Activated CD4-positive, alpha-beta T cell treated with anti-CD3 and anti-CD28 coated beads, Interleukin-2, amount 50 U/mL, for 16 hours (primary cell): ENCODE measurements at places on chromosomes 2 and 18.

DNA sequence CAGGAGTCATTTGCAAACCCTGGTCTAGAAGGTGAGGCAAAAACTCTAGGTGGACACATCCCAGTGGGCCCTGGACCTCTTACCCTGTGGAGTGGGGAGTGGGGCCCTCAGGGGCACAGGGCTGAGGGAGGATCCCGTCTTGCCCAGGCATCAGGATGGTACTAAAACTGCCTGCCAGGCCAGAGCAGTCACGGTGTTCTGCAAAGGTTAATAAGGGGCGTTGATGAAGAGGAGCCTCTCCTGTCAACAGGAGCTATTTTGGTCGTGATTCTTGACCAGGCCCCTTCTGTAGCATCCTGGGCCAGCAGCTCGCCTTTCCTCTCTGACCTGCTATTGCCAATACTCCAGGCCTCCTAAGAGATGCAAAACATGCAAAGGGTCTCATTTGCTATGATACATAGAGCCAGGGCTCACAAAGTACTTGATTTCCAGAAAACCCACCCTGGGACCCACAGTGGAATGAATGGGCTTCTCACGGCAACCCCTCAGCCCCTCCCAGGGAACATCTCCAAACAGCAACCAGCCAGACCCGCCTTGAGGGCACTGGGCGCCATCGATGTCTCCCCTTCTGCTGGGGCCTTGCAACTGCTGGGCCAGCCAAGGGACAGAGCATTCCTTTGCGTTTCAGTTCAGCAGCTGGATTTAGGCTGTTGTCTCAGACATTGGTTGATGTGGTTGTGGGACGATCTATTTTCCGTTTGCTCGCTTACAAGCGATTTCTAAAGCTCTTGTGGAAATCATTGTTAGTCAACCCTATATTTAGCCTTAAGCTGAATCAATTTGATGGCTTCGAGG lies 111.1 kb downstream of the PDCL3 start:
- no peak for DNase-seq

- DNase-seq = no peak
Measured at GRCh38 chr2:10307561-10308156, 5.0 kb downstream of the HPCAL1 start.

DNA sequence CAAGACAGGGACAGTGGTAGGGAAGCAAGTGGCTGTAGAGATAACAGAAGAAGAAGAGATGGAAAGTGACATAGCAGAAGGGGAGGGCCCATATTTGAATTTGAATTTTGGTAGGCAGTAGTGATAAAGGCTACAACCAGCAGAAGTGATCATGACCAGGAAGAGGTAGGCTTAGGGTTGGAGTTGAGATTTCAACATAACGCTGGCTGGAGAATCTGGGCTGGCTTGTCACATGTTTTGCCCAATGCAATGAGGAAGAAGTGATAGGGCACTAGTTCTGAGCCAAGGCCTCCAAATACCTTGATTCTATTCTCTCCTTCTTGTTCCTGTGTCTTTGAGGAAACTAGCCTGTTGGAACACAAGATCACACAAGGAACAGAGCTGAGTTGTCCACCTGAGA lies 69.4 kb downstream of the SCG2 start:
- no peak for DNase-seq

- no peak for DNase-seq
Measured at GRCh38 chr2:18836436-18836835, 247.1 kb upstream of the NT5C1B start.

GRCh38 chr2:160207271-160207670 lies 7.2 kb upstream of the ITGB6 start:
- no peak for DNase-seq

GRCh38 chr2:238263204-238264071 lies 23.6 kb upstream of the HES6 start:
- DNase-seq = peak; percentile 77

DNA sequence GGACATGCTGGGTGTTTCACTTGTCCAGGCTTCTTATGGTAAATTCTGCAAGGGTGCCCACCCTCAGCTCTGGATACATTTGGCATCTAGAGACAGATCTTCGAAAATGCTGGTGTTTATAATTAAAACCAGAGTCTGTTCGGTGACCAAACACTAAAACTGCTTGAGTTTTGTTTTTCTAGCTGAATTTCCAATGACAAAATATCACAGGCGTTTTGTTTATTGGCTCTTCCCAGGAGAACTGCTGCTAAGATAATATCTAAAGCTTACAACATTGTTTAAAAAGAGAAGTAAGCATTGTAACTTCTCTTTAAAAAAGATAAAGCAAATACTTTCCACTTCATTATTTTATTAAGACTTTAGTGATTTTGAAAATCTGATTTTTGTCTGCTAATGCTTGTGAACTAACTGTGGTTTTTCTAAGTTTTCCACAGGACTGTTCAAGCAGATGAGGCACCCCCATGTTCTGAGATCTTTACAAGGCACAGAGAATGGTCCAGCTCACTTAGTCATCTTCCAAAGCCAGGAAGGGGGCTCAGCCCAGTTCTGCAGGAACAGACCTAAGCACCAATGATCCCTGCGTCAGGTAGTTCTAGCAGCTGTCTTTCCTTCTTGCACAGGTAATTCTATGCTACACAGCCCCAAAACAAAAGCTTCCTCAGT lies 94.8 kb upstream of the LTBP1 start:
- no peak for DNase-seq

GRCh38 chr2:59449274-59449673 lies 1104.2 kb downstream of the BCL11A start:
- DNase-seq = no peak

DNA sequence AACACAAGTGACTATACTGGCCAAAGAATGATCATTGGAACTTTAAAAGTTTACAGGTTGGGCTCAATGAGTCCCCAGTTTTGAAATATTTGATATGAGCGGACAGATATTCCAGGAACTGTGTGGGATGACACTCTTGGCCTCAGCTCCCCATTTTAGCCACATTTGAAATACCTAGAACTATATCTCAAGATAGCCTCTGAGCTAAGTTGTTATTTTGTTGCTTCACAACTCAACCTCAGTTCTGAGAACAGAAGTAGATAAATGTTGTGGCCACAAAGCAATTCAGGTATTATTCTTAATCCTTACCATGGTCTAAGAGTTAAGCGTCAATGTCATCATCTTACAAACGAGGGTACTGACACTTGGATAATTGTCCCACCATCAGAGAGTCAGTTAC lies 172.2 kb upstream of the SETBP1 start:
- peak; percentile 1 for DNase-seq

GRCh38 chr2:168961450-168962229 lies 60.5 kb downstream of the G6PC2 start:
- peak; percentile 71 for DNase-seq

- DNase-seq = no peak
Measured at GRCh38 chr2:21217442-21217841, 93.7 kb downstream of the TDRD15 start.

GRCh38 chr2:919672-920071 lies 31.0 kb upstream of the SNTG2 start:
- DNase-seq = no peak

DNA sequence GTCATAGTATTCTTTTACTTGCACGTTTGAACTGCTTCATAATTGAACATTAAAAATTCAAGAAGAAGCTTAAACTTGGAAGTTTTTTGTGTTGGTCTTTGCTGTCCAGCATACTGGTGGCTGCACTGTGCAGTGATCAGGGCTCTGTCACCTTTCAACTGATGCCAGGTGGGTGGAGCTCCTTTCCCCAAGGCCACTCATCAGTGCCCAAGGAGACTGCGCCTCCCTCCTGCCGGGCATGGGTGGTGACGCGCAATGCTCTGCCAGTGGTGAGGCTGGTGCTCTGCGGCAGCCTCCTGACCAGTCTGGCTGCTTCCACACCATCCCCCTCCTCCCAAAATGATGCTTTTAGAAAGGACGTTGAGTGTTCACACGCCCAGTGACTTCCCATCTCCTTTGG lies 16.0 kb upstream of the LDLRAD4 start:
- DNase-seq = no peak

DNA sequence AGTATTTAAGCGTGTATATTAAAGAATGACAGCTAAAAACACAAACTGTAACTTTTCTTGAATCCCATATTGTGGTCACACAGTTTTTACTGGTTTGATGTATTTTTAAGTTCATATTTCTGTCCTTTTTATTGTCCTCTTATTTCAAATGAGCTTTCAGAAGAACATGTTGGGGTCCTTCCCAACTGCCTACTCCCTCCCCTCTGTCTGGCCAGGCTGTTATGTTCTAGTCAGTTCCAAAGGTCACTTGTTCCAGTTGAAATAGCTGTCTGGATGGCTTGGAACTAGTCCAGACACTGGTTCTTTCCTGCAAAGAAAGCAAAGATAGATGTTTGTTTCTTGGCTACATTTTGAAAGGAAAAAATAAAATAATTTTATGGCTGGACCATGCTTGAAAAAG lies 306.9 kb downstream of the GULP1 start:
- no peak for DNase-seq

DNA sequence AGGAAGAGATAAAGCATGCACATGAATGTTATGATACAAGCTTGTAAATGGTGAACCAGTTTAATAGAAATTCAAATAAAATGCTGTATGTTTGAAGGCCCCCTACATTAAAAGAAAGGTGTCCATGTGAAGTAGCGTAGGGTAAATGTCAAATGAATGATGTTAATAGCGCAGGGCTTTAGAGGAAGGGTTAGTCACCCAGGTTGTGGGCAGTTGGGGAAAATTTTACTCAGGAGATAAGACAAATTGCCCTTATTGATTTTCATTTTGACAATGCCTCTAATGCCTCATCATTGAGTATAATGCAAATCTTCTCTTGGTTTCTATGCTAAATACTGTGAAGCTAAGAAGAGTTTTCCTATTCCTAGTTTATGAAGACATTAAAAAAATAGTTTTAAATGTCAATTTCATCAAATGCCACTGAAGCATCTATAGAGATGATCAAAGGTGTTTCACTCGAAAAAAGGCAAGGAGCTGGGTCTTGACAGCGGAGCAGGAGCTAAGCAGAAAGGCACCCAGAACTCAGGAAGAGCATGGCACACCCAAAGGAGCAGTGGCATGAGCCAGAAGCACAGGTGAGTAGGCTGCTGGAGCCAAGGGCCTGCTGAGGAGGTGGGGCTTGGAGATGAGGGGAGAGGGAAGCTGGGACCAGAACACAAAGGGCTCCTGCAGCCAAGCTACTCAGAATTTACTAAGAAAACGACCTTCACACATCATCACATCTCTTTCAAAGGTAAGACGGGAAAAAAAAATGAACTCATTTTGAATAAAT lies 129.3 kb upstream of the ACKR3 start:
- DNase-seq = peak; percentile 2

DNA sequence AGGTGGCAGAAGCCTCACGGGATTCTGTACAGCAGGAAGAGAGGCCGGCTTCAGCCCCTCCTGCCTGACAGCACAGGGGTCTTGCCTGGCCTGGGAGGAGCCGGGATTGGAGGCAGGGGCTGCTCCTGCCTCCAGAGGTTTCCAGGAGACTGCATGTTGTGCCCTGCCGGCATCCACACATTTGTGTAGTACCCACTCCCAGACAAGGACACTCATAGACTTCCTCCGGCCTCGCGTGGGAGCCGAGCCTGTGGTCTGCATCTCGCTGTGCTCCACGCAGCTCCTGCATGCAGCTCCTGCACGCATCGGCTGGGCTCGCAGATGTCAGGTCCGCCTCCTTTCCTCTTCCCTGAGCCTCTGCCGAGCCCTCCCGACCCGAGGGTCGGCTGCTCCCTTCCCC lies 34.7 kb downstream of the TPO start:
- no peak for DNase-seq

- DNase-seq = no peak
Measured at GRCh38 chr18:44803019-44803650, 122.4 kb downstream of the SETBP1 start.

DNA sequence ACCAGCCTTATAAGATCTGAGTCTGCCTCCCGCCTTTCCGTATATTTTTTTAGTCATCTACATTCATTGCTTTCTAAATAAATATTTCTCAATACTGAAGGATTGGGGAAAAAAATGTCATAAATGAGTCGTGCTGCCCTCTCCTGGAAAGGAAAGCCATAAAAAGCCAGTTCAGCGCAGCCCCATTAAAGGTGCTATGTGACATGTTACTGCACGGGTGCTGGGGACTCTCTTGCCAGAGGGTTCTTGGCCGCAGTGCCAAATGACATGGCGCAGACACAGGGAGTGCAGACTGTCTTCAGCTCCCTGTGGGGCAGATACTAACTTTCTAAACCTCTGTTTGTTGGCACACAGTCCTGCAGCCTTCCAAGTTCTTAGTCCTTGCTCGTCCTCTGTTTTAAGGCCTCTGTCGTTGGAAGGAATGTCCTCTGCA lies 53.7 kb upstream of the MAP3K20 start:
- DNase-seq = no peak

- no peak for DNase-seq
Measured at GRCh38 chr2:17864676-17865075, 13.8 kb upstream of the KCNS3 start.

DNA sequence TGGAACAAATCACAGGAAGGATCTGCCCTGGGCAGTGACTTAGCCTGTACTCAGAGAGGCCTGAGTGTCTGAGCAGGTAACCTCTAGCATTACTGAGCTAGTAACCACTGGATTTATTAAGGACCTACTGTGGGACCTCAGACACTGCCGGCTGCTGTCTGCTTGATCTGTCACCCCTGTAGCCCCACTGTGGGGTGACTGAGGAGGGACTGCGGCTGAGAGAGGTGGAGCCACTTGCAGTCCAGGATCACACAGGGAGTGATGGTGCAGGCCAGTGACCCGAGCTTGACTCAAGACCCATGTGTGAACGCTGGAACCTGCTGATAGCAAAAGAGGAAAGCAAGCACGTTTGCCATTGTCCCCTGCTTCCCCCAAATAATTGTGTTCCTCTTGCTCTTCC lies 15.6 kb downstream of the CHMP1B start:
- DNase-seq = no peak

- no peak for DNase-seq
Measured at GRCh38 chr2:166805753-166806152, 82.5 kb upstream of the XIRP2 start.

- no peak for DNase-seq
Measured at GRCh38 chr2:26782876-26783704, 2.8 kb upstream of the CENPA start.

- peak; percentile 82 for DNase-seq
Measured at GRCh38 chr2:102061962-102062795, 70.4 kb downstream of the IL1R2 start.

DNA sequence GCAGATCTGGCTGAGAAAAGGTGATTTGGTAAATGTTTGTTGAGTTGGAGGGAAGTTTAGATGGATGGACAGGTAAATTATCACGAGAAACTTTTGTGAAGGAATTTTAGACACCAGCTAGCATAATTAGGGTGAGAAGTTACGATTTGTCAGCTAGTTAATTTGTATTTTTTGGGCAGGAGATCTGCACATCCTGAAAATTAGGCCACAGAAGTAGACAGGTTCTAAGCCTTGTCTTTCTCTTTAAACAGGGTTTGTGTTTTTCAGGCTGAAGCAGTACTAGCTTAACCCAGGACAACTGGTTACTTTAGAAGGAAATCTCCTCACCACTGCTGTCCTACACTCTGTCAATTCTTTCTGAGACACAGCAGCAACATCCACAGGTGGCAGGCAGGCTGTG lies 49.1 kb downstream of the DDX1 start:
- DNase-seq = no peak
